ENCODE measurements at places on chromosomes 12 and 14.

GRCh38 chr14:22800346-22800745 lies 14.9 kb downstream of the SLC7A7 start:
- DNase-seq = no peak

DNA sequence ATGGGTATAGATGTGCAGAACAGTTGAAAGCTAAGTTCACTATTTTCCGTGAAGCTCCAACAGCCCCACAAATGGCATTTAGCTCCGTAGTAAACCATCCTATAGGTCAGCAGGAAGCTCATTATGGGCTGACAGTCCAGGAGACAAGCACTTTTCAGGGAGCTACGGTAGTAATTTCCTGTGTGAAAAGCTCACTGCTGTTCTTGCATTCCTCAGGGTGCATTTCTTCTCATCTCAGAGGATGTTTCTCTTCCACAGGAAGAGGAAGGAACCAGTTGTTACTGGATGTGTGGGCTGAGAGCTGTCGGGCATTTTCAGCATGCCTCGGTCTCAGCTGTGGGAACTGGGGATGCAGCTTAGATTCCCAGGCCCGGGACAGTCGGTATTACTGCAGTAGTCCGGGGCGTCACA lies 72.8 kb downstream of the GALNT4 start:
- DNase-seq = no peak

GRCh38 chr12:132427174-132427768 lies 62.7 kb upstream of the FBRSL1 start:
- no peak for DNase-seq

DNA sequence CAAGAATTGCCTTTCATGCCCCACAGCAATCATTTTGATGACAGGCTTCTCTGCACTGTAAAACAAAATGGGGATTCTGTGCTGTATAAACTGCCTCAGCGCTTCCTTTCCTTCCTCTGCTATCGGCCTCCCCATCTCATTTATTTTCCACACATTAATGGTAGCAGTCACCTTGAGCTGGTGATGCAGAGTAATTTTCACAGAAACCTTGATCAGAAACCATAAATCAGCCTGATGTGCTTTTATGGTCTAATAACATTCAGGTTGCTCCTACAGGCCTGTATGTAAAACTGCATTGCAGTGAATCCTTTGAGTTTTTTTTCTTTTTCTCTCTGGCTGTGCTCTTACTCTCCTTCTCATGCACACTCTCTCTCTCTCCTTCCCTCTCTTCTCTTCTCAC lies 578.4 kb upstream of the STXBP6 start:
- no peak for DNase-seq

- DNase-seq = no peak
Measured at GRCh38 chr14:29282169-29282568, 515.6 kb downstream of the FOXG1 start.

DNA sequence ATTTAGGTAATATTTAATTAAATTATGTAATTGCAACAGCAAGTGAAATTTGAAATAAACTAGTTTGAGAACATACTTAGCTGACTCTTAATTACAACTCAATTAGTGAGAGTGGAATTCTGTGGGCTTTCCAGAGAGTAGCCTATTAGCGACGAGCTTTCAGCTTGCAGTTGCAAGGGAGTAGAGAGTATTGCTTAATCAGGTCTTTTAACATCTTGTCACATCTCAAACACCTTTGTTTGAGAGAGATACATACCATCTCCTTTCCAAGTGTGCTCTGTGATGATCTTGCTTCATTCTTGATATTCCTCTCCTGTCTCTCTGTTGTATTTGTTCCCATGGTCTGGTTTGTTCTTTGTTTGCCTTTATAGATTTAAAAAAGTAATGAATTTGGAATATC lies 7.7 kb downstream of the PPP4R4 start:
- DNase-seq = no peak

GRCh38 chr14:96706893-96707292 lies 90.3 kb upstream of the VRK1 start:
- DNase-seq = no peak

DNA sequence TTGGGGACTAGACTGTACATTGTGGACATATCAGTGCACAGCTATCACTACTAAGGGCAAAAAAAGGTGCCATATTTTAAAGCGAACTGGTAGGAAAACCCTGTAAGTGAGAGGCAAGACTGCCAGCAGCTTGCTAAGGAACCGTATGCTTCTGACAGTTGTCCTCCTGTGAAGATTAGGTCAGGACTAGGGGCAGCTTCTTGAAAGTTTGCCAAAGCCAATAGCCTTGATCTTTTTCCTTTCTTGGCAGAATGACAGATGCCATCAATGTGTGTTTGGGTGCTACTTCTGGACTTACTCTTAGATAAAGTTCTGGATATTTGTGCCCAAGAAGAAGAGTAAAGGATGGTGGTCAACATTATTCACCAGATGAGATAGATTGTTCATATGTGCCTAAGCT lies 7.4 kb downstream of the DAAM1 start:
- no peak for DNase-seq

DNA sequence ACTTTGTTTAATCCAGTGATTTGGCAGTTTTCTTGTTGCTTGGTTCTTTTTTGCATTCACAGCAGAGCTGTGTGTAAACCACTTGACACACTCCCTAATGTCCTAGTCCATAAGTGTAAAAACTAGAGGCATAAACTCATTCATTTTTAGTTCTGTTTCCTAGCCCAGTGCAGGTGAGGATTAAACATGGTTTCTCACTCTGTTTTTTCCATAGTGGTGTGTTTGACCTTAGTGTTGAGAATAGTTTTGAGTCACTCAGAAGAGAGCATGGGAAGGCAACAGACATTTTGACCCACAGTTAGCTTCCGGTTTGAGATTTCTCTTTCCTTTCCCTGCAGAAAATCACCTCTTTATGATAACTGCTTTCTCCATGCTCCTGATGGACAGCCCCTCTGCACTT lies 24.2 kb upstream of the GALNT16 start:
- no peak for DNase-seq

DNA sequence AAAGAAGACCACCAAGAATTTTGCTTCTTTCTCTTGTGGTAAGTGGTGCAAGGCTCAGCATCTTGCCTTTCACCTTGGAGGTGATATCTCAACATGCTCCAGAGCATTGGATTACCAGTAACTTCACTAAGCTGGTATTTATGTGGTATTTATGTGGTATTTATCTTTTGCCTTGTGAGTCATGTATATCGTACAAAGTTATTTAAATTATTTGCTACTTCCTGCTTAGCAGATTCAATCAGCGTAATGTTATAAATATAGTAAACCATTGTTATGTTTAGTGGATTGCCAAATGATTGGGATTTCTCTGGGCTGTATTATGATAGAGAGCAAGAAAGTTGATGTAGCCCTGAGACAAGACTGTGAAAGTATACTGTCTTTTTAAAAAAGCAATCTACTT lies 366.4 kb downstream of the IPO8 start:
- no peak for DNase-seq

DNA sequence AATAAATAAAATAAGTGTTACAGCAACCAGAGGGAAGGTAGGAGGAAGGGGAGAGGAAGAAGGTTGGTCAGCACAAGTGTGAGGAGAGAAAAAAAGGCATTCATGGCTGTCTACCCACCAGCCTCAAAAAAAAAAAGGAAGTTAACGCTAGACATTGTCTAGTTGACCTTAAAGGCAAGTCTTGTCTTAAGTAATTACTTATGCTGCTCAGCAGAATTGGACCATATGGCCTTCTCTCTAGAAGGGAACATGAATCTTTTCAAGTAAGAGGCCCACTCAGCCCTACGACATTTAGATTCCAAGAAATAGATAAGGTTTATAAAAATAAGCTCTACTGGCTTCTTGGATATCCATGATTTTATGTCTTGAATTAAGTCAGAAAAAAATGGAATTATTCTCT lies 172.7 kb downstream of the ETNK1 start:
- no peak for DNase-seq

DNA sequence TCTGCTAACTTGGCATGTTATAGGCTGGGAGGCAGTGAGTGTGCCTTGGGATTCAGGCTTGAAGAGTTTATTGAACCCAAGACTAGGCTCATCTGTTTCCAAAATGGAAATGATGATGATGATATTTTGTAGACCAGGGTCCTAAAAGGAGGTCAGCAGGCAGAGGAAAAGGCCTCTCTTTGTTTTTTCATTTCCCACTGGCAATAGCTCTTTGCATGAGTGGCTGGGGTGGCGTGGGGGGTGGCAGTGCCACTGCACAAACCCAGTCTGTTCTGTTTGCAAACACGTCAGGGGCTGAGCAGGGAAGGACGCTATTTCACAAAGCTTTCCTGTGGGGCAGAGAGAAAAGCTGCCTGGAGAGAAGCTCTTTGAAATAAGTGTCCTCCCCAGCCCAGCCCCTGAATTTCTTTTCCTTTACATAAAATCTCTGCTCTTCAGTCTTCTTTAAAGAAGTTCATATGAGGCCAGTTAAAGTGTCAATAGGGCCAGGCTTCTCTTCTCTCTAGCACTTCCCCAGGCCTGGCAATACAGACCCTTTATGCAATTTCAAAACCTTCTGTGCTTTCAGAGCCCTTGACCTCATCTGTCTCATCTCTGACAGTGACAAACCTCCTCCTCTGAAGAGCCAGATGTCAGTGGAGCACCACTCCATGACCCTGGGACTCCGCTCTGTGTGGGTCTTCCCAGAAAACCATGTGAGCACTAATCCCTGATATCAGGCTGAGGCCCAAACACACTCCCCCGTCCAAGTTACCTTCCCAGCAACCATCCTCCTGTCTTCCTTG lies 72.8 kb downstream of the ZNF664 start:
- no peak for DNase-seq

DNA sequence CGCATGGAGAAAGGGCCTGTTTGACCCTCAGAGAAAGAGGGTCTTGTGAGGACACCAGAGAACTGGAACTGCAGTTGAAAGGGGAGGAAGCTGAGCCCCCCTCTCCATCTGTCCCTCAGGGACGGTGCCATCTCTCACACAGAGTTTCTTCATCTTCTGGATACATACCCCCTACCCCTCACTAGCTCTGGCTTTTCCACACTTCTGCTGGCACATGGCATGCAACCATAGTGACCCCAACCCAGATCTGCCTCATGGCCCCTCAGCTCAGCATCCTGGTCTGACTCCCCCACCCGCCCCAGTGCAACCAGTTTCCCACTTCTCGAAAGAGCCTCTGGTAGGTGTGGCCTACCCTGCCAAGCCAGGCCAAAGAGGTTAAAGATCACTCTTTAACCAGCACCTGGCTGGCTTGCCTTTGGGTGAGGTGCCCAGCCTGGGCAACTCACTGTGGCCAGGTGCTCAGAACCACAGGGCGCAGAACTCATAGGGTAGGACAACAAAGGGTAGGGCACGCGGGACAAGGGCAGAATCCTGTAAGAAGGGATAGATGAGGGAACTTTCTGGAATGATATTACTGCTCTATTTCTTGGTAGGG lies 25.8 kb downstream of the GALNT16 start:
- DNase-seq = no peak

- no peak for DNase-seq
Measured at GRCh38 chr14:33774723-33775470, 176.0 kb downstream of the EGLN3 start.

- no peak for DNase-seq
Measured at GRCh38 chr14:76500011-76500410, 124.1 kb downstream of the ESRRB start.

DNA sequence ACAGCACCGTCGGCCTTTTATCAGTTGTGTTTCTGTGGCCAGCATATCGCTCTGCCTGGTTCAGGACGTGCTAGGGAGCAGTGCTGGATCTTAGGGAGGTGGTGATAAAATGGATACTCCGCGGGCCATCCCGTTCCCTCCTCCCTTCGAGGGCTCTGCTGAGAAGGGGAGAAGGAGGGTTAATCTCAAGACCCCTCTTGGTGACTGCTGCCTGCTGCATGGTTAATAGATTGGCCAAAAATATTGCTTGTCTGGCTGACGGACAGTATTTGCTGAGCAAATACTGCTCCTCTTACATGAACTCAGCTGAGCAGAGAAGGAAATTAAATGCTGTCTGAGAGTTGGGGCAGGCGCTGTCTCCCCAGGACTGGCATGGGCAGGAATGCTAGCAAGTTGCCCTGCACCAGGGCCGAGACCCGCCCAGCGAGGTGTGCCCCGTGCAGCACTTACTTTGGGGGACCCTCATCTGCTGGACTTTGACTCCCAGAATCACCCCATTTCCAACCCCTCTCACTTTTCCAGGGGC lies 1.2 kb downstream of the FBRSL1 start:
- DNase-seq = no peak

- no peak for DNase-seq
Measured at GRCh38 chr12:111339321-111339938, 29.5 kb downstream of the PHETA1 start.

DNA sequence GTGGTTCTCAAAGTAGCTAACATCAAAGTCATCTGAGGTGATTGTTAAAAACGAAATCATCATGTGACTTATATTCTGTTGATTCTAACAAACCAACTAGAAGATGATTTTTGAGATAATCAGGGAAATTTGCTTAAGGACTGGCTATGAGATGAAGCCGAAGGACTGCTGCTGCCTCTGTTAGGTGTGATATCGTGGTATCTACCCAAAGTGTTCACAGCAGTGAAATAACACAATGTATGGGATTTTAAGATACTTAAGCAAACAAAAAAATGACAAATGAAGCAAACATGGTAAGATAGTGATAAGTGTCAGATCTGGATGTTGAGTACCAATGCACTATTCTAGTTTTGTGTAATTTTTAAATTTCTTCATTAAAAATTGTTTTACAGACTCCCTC lies 59.1 kb downstream of the GXYLT1 start:
- no peak for DNase-seq

DNA sequence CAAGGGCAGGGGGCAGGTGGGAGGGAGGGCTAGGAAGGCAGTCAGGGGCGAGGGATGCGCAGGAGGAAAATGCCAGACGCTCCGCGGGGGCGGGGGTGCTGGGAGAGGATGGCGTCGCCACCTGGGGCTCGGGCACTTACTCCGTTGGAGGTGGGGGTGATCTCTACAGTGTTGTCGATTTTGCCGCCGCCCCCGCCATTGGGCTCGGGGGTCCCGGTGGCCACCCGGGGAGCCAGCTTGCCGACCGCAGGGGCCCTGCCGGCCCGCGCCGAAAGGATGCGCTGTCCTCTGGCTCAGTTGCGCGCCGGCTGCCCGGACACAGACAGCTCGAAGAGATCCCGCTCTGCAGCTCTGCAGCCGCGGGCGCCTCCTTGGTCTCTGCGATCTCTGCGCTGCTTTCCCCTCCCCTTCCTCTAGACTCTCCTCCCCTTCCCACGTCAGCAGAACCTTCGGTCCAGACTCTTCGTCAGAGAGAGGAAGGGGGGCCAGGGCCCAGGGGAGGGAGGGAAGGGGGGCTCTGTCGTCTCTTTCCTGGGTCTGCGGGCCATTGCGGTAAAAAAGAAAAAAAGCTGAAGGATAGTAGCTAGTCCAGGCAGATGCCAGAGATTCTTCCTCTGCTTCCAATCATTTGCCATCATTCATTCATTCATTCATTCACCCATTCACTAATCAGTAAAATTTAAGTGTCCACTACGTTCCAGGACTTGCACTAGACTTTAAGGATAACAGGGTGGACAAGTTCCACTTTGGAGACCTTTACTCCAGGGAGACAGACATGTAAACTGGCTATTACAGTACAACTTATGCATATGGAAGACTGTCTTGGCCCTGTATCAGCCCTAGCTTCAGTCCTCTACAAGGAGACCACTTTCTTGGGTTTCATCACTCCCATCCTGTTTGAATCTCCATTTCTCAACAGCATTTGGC lies at the start of gene SLC22A17:
TSS of gene SLC22A17 (minus strand) at position 382 of the 927 bp plus-strand sequence.
- DNase-seq = peak; percentile 34

- DNase-seq = no peak
Measured at GRCh38 chr12:103955811-103956508, 9.7 kb upstream of the TDG start.

All from NCI-H1417 treated with DMSO at 0.1 percent for 48 hours (cell line).